NCI-H146 (cell line): ENCODE measurements at places on chromosomes 2 and 18.

GRCh38 chr2:129708221-129708967 is 271.1 kb upstream of the RAB6C start:
- DNase-seq, result no peak

DNA sequence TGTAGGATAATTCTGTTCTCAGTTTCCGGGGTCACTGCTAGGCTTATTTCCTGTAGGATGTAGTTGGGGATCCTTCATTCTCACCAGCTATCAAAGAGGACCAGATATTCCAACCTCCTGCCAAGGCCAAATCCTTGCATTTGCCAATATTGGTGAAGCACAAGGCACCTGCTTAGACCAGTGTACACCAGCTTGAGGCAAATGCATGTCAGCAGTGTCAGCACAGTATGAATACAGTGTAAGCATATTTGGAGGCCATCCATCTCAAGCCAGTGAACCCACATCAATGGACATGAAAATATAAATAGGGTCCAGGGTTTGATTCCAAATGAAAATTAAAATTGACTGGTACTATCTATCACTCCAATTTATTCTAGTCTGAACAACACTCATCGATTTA is 88.0 kb upstream of the MAPRE2 start:
- DNase-seq, result no peak

GRCh38 chr2:96695602-96696001 is 44.3 kb downstream of the LMAN2L start:
- DNase-seq, result no peak

- DNase-seq, result no peak
These were observed 97.0 kb upstream of the PAPOLG start for GRCh38 chr2:60659026-60659425.

GRCh38 chr2:184532551-184532950 is 65.8 kb upstream of the ZNF804A start:
- no peak for DNase-seq

GRCh38 chr2:85945586-85945985 is 56.8 kb upstream of the ST3GAL5 start:
- DNase-seq, result no peak

DNA sequence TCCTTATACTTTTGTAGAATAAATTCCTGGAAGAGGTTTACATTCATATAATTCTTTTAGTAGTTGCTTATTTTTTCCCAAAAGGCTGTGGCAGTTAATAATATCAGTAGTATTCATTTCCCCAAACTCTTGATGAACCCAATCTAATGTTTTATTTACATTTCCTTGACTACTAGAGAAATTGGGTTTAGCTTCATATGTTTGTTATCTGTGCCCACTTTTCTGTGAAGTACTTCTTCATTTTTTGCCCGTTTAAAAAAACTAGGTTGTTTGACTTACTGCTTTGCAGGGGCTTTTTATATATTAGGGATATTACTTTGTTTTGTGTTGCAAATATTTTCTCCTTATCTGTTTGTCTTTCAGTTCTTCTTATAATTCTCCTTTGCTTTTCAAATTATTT is 17.2 kb downstream of the RALB start:
- DNase-seq, result no peak

GRCh38 chr2:143473820-143474219 is 344.6 kb downstream of the ARHGAP15 start:
- DNase-seq, result no peak

DNA sequence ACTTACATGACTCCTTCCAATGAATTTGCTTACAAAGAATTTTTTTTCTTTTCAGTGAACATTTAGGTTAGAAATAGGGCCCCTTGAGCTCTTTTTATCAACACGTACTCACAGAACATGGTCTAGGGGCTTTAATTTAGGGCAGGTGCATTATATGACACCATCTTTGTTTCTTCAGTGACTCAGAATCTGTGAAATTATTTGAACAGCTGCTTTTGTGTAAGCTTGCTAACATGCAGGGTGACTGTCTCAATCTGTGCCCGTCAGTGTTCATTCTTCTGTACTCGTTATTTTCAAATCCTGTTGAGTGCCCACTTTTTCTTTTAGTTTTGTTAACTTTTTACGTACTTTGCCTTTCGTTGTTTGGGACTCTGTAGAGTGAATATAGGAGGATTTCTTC is 52.8 kb upstream of the CABYR start:
- DNase-seq, result peak; percentile 95

GRCh38 chr2:128641421-128642080 is 322.9 kb upstream of the HS6ST1 start:
- DNase-seq, result no peak
